ENCODE measurements at places on chromosomes 12 and 14.

DNA sequence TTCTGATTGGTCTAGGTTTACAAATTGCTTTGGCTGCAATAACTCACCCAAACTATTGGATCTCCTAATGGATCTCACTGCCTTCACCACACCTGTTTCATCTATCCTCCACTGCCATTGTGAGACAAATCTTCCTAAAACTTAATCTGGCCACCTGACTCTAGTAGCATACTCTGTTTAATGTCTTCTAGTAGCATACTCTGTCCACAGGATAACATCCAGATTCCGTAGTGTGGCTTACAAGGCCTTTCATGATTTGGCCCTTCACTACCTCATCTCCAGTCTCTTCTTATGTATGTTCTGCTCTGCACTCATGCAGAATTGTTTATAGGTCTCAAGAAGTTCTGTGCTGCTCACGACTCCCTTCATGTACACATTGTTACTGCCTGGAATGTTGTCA is 10.0 kb downstream of the HSD17B6 start:
- DNase-seq, result no peak

- DNase-seq, result no peak
These were observed 8.7 kb upstream of the SPATS2 start for GRCh38 chr12:49358483-49359141.

- DNase-seq, result peak; percentile 68
These were observed 100.7 kb downstream of the APAF1 start for GRCh38 chr12:98745578-98746391.

DNA sequence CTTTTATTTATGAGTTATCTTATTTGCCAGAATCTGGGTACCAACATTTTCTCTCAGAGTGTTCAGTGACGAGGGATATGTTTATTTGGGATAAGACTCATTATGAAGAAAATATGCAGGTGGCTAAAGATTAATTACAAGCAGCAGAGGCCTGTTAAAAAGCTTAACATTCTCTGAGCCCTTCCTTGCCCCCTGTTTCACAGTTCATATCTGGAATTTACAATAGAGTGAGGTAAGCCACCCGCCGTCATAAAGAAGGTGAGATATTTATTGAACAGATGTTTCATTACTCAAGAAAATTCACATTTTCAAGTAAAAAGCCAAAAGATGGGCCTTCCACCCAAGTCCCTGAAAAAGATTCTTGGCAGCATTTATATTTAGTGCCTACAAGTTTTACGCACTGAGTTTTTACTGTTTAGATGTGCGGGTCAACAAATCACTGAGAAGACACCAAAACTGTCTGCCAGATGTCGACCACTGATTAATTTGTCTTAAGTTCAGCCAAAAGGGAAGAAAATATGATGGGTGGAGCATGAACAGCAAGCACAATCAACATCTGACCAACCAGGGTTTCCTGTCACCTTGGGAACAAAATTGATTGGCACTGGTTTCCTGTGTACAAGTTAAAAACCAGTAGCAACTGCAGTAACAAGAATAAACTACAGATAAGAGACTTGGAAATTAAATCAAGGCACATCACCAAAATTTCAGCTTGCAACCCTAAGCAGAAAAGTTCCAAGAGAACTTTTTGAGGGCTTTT is 85.5 kb upstream of the PTPRB start:
- no peak for DNase-seq

DNA sequence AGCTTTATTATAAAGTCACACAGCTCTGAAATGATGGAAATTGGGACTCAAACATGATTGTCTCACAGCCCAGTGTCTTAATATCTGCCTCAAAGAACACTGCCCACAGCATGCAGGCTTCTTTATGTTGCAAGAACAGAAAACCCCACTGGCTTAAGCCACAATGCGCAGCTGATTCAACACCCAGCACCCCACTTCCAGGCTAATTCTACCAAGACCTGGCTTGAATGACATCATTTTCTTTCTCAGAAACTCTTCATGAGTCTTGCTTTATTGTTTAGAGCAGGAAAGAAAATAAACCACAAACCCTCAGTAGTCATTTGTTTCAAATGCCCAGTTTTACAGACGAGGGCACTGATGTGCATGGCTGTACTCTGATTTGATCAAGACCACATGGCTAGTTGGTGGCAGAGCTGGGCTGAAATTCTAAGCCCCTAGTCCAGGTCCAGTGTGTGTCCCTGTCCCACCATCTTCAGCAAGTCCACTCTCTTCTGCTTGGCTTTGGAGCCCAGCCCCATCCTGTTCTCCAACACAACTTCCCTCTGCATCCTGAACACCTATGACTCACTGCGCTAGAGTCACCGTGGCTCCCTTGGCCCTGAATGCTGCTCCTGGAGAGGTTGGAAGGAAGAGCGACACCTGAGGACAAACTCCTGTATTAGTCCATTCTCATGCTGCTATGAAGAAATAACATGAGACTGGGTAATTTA is 50.3 kb upstream of the SRSF5 start:
- no peak for DNase-seq

DNA sequence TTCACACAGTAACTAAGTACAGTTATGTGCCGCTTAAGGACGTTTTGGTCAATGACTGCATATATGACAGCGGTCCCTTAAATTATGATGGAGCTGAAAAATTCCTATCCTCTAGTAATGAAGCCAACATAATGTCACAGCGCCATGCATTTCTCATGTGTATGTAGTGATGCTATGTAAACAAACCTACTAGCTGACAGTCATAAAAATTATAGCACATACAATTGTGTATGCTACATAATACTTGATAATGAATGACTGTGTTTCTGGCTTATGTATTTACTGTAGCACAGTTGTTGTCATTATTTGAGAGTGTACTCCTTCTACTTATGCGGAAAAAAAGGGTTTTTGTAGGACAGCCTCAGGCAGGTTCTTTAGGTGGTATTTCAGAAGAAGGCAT is 99.7 kb downstream of the DACT1 start:
- DNase-seq, result no peak

GRCh38 chr14:54803926-54804537 is 98.6 kb downstream of the GCH1 start:
- no peak for DNase-seq

DNA sequence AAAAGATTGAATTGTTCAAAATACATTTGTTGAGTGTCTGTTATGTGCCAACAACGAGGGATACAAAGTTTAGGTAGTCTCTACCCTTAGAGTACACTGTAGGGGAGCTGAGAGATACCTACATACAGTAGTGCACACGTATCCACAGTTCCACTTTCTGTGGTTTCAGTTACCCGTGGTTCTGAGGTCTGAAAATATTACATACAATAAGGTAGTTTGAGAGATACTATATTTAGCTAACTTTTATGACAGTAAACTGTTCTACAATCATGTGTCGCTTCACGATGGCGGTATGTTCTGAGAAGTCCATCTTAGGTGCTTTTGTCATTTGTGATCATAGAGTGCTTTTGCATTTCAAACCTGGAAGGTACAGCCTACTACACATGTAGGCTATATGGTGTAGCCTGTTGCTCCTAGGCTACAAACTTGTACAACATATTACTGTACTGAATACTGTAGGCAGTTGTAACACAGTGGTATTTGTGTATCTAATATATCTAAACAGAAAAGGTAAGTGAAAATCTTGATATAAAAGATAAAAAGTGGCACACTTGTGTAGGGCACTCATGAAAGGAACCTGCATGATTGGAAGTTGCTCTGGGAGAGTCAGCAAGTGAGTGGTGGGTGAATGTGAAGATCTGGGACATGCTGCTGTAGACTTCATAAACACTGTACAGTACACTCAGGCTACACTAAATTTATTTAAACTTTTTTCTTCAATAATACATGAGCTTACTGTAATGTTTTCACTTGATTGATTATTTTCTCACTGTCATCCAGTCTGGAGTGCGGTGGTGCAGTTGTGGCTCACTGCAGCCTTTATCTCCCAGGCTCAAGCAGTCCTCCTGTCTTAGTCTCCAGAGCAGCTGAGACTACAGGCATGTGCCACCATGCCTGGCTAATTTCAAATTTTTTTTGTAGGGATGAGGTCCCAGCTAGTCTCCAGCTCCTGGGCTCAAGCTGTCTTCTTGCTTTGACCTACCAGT is 4.0 kb downstream of the CPSF6 start:
- DNase-seq, result no peak

- no peak for DNase-seq
These were observed at the start of gene HVCN1 for GRCh38 chr12:110688446-110689280. Gene HVCN1 (minus strand): TSS chr12:110689115. CDS start chr12:110683245, 5,870 bp downstream.

GRCh38 chr12:58310368-58310767 is 369.0 kb downstream of the ATP23 start:
- no peak for DNase-seq
